ENCODE measurements at places on chromosomes 16 and 17. TPM values are rescaled to one million over a fixed set of nuclear protein-coding genes. Genes with fewer than 3 reads are reported as not detected.

The SOCS1 gene
- 3.0 TPM for total RNA-seq

The LIG3 gene
- 24.1 TPM for total RNA-seq

The UBB gene
- total RNA-seq: 1,780 TPM

The STH gene
- total RNA-seq: not detected

The ZNF688 gene
- 16.1 TPM for total RNA-seq

The PRSS8 gene
- not detected for total RNA-seq
